ENCODE measurements at places on chromosomes 12 and 14.

GRCh38 chr12:25135531-25136154 lies 59.3 kb downstream of the DNAI7 start:
- DNase-seq = no peak

GRCh38 chr14:79278286-79278797 lies 933.0 kb downstream of the DIO2 start:
- no peak for DNase-seq

DNA sequence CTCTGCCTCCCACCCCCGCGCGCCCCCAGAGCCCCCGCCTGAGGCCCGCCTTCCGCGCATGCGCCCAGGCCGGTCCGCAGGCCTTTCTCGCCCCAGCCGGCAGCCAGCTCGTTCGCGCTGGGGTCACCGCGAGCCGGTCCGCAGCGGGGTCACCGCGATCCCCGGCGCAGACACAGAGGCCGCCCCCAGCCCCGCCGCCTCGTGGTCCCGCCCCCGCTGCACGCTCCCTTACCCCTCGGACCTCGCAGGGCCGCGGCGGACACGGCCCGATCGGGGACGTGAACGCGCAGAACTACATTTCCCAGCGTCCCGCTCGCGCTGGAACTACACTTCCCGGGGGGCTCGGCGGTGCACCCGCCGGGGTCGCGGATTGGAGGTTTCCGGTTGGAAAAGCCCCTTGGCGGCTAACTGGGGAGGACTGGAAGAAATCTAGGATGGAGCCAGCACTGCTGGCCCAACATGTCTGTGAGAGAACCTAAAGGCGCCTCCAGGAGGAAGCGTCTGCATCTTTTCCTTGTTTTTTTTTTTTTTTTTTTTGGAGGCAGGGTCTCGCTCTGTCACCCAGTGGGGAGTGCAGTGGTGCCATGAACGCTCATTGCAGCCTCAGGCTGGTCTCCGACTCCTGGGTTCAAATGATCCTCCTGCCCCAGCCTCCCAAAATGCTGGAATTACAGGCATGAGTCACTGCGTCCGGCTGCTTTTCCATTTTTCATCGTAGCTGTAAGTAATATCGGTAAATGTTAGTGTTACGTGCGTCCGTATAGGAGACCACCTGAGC lies at the start of gene ZNF605:
TSS of gene ZNF605 (minus strand) at position 296 of the 778 bp plus-strand sequence. CDS start 10,671 bp downstream, outside the sequence.
- peak; percentile 89 for DNase-seq

GRCh38 chr14:84036840-84037239 lies 1493.1 kb upstream of the FLRT2 start:
- no peak for DNase-seq

DNA sequence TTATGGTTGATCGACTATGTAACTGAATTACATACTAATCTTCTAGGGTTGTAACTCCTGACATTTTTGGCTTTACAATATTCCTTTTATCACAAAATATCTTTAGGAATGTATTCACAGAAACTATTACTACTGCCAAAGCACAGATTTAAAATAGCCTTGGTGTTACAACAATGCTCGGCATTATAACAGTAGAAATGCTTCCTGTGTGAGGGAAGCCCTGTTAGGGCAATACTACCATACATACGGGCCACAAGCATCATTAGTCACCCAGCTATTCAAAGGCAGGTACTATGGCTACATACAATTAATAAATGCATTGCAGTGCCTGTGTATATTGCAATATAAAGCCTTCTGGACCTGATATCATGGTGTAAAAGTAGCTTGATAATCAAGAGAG lies 517.8 kb downstream of the C12orf50 start:
- no peak for DNase-seq

DNA sequence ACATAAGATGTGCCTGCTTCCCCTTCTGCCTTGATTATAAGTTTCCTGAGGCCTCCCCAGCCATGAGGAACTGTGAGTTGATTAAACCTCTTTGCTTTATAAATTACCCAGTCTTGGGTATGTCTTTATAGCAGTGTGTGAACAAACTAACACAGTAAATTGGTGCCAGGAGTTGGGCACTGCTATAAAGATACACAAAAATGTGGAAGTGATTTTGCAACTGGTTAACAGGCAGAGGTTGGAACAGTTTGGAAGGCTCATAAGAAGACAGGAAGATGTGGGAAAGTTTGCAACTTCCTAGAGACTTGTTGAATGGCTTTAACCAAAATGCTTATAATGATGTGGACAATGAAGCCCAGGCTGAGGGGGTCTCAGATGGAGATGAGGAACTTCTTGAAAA lies 264.1 kb downstream of the DACT1 start:
- no peak for DNase-seq

DNA sequence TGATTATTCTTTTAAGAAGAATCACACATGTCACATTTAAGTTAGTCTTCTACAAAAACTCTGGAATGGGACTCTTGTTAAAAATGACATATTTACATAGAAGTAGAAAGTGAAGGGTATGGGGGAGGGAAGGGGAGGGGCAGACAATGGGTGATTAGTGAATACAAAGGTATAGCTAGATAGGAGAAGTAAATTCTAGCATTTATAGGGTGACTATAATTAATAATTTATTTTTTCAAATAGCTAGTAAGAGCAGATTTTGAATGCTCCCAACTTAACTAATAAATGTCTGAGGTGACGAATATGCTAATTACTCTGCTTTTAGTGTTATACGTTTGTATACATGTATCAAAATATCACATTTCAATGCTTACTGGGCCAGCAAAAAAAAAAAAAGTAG lies 59.4 kb downstream of the BLTP3B start:
- no peak for DNase-seq

DNA sequence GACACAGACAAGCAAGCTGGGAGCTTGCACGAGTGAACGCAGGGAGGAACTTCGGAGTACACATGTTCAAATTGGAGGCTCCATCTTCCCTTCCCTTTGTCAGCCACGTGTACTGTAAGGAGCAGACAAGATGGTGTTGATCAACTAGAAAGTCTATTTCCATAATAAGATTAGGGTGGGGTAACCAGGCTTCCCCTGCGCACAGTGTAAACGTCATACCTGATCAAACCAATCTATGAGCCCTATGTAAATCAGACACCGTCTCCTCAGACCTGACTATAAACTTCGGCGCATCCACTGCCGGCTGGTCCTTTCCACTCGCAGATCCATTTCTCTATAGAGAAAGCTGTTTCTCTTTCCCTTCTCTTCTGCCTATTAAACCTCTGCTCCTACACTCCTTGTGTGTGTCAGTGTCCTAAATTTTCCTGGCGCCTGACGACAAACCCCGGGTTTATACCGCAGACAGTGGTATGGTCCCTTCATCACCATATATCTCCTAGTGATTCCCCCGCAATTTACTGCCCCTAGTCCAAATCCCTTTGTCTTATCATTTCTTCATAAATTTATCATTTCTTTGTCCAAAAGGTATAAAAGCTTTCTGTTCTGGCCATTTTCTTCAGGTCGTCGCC lies 7.5 kb upstream of the ETFBKMT start:
- DNase-seq = no peak

GRCh38 chr14:101508948-101509729 lies 52.2 kb upstream of the DIO3 start:
- no peak for DNase-seq

DNA sequence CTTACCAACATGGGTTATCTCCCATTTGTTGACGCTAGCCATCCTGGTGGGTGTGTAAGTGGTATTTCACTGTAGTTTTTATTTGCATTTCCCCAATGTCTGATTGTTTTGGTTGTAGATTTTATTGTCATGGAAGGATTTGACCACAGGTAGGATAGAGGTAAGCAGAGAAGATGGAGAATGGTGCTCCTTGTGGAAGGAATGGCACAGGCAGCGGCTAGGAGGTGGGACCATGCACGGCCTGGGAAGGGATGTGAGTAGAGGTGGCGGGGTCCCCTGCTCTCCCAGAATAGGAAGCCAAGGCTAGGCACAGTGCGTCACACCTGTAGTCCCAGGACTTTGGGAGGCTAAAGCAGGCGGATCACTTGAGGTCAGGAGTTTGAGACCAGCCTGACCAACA lies 41.4 kb downstream of the PHETA1 start:
- DNase-seq = no peak

GRCh38 chr12:115473257-115473956 lies 789.4 kb upstream of the TBX3 start:
- no peak for DNase-seq

DNA sequence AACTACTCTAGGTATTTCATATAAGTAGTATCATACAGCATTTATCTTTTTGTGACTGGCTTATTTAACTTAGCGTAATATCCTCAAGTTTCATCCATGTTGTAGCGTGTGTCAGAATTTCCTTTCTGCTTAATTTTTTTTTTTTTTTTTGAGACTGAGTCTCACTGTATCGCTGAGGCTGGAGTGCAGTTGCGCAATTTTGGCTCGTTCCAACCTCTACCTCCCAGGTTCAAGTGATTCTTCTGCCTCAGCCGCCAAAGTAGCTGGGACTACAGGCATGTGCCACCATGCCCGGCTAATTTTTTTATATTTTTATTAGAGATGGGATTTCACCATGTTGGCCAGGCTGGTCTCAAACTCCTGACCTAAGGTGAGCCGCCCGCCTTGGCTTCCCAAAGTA lies 28.9 kb downstream of the PNMA1 start:
- DNase-seq = no peak

DNA sequence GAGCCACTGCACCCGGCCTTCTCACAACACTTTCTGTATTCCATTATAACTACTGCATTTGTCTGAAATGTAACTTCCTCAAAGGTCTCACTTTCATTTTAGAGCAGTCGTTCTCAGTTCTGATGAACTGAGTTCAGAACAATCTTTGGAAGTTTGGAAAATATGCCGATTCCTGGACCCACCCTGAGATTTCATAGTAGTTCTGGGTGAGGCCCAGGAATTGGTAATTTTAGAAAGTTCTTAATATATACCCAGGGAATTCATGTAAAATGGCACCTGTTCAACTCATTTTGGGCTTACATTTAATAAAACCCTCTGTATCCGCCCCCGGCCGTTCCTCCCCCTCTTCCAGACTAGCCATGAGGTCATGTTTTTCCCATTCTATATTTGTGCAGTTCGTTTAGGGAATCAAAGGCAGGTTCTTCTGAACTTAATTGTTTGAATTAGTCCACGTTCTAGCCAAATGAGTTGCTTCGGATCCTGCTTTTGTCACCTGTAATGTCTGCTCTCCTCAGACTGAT lies 5.9 kb downstream of the GSG1 start:
- no peak for DNase-seq

DNA sequence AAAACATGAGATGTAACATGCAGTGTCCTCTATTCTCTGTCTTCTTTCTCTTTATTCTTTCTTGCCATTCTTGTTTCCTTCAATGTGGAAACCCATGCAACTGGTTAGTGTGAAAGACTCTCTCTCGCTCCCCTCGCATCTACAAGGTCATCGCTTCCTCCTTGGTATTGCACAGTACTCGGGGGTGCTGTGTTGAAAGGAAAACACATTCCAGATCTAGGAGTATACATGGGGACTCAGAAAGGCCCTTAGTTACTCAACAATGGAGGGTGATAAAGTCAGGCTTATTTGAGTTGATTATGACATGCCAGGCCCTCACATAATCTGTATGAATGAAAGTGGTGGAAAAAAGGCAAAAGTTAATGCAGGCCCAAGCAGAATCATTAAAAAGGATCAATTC lies 75.5 kb upstream of the OVCH1 start:
- DNase-seq = no peak

DNA sequence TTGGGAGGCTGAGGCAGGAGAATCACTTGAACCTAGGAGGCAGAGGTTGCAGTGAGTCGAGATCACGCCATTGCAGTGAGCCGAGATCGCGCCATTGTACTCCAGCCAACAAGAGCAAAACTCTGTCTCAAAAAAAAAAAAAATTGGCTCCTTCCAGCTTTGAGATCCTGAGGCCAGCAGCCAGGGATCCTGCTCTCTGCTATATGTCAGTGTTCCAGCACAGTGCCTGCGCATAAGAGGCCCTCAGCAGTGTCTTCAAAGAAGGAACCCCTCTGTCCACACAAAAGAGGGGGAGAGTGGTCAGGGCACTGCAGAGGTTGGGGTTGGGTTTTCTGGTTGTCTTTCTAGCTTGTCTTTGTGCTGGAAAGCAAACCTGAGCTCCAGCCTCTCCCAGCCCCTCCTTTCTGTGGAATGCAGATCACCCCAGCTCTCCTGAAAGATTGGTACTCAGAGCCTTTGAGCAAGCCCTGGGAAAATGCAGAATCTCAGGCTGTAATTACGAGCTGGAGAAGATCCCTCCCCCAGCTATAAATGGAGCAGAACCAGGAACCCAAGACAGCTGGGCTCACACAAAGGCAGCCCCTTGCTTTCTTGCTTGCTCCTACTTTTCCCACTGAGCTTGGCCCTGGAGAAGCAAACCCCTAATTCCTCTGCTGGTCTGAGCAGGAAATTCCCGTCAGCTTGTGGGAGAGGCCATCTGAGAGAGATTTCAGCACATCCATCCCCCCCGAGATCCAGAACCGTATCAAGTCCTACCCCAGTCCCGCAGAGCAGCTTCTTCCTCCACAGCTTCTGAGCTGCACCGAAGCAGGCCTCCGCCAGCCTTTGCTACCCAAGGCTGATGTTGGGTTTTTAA lies 205.7 kb downstream of the ZFP36L1 start:
- no peak for DNase-seq

DNA sequence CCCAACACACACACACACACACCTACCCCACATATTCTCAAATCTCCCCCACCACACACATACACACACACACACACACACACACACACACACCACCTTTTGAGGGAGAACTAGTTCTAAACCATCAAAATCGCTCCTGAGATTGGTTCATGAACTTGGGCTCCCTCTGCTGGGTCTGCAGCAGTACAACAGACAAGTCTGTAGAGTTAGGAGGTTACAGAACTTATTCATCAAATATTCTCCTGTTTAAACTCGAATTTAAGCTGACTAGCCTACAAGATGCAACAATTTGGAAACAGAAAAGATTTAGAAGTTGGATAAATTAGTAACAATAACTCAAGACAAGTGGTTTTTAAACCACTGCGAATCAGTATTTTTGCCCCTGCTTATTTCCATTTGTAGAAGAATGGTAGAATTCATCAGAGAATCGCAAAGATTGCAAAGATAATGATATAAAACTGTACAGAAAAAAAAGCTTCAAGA lies 136.4 kb upstream of the USP15 start:
- DNase-seq = peak; percentile 23

GRCh38 chr14:27187136-27187535 lies 589.3 kb upstream of the NOVA1 start:
- no peak for DNase-seq

- DNase-seq = no peak
Observed at GRCh38 chr14:94143711-94144110, 14.3 kb upstream of the IFI27L2 start.

Data from activated T-cell treated with anti-CD3 and anti-CD28 coated beads, Interleukin-2, amount 50 U/mL, for 72 hours (primary cell).